Activated CD8-positive, alpha-beta memory T cell treated with anti-CD3 and anti-CD28 coated beads, Interleukin-2, amount 50 U/mL, for 4 hours (primary cell): ENCODE measurements at places on chromosomes 1 and 21.

GRCh38 chr1:213273546-213273945 is 222.5 kb downstream of the RPS6KC1 start:
- DNase-seq = no peak

DNA sequence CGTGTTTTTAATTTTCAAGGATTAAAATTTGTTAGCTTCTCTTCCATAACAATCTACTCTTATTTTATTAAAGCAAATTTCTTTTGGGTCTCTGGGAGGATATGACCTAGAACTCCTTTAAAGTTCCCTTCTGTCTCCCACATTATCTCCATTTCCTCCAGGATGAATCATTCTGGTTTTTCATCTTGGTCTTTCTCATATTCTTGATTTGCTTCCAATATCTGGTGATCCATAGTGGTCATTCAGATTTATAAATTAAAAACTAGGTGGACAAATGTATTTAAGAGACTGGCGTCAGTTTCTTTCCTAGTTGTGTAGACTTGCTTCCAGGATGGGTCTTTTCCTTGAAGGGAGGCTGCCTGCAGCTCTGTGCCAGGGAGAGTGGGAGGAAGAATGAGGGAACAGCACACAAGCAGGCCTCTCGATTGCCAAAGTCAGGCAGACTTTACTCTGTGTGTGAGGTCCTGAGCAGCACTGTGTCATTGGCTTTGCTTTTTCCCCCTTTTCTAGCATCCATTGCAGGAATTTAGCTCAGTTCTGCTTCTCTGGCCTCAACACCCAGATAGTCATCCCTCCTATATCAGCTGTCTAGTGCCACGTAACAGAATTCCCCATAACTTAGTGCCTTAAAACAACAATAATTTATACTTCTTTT is 48.1 kb upstream of the FOXO6 start:
- no peak for DNase-seq

GRCh38 chr1:241701483-241702295 is 49.6 kb downstream of the WDR64 start:
- no peak for DNase-seq

GRCh38 chr1:18666317-18666920 is 35.8 kb downstream of the PAX7 start:
- DNase-seq = no peak

GRCh38 chr1:24803220-24803619 is 58.0 kb downstream of the CLIC4 start:
- no peak for DNase-seq

DNA sequence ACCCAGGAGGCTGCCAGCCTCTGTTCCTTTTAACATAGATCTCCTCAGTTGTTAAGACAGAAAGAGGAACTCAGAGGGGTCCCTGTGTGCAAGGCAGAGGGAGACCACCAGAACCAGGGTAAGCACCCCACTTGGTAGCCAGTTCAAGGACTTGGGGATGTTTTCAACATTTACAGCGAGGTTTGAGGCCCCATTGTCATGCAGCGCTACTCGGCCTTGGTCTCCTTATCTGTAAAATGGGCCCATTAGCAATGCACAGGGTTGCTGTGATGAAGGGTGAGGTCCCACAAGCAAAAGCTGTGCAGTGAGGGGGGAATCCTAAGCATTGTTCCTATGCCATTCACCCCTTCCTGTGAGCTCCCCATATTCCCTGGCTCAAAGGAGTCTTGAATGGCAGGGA is 4.2 kb downstream of the SIM2 start:
- DNase-seq = no peak

DNA sequence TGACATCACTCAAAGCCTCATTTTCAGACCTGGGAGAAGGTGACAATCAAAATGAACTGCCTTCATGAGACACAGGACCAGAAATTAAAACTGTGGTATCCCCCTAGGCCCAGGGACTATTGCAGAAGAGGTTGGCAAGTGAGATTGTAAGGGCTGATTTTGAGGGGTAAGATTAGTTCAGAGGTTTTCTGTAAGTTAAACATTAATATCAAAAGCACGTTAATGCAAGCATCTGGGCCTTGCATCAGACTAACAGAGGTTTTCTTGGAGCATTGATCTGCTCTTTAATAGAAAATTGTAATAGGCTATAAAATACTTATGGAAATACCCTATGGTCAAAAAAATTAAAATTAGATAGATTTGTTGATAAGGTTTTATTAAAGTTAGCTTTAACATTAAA is 14.6 kb upstream of the GBP4 start:
- DNase-seq = no peak

DNA sequence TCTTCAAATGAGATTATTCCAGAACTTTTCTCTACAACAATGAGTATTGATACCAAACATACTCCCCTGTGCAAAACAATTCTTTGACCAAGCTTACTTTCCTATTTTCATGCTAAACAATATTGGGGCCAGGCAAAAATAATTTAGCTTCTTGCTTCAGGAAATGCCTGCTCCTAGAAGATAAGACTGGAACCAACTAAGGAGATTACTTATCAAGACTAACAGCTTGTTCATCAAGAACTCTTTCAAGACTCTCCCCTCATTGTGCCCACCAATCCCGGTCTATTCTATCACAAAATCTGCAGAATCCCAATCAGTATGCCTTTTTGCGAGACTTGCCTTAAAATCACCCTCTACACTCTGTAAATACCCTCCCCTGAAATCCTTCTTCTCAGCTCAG is 536.6 kb downstream of the RWDD3 start:
- DNase-seq = no peak

DNA sequence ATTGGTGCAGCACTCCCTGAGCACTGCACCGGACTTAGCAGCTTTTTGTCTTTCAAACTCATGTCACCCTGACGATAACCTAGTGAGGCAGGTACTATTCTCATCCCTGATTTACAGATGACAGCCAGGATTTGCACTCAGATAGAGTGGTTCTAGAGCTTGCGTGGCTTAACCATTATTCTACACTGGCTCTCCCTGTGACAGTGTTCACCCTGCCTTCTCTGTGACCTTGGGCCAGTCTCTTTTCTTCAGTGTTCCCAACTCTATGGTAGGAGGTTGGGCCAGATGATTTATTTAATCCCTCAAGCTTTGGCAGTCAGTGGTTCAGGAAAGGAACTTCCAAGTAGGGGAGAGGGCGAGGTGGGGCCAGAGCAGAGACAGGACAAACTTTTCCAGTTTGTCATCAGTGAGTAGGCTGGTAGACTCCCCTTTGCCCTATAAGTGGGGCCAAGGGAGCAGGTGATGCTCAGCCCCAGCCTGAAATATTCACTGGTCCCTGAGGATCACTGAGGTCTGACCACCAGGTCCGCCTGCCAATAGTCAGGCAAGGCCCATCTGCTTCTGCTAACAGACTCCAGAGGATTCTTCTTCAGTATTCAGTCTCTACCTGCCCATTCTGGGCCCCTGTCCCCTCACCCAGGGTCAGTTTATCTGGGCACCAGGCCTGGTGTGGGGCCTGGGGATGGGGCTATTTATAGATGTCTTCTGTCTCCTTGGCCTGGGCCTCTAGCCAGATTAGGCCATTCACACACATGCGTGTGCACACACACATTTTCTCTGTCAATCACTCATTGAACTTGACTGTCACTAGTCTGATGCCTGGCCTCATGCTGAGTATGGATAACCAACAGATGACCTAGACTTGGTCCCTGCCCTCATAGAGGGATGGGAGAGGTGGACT is 8.8 kb upstream of the FABP3 start:
- no peak for DNase-seq

DNA sequence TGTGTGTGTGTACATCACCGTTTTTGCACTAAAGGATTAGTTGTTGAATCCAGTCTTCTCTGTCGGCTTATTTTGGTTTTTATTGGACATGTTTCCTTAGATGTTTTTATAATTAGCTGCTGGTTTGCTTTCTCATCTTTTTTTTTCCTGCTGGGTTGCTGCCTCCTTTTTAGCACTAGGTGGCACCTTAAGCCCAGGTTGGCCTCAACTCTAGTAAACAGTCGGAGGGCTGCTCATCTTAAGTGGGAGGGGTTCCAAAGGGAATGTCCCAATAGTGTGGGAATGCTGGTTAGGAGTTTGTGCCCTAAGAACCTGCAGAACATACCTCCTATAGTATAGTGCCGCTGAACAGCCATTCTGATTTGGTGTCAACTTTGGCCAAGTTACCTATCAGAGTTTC is 570.1 kb upstream of the CXADR start:
- no peak for DNase-seq

GRCh38 chr1:179253286-179253972 is 24.0 kb upstream of the ABL2 start:
- no peak for DNase-seq

DNA sequence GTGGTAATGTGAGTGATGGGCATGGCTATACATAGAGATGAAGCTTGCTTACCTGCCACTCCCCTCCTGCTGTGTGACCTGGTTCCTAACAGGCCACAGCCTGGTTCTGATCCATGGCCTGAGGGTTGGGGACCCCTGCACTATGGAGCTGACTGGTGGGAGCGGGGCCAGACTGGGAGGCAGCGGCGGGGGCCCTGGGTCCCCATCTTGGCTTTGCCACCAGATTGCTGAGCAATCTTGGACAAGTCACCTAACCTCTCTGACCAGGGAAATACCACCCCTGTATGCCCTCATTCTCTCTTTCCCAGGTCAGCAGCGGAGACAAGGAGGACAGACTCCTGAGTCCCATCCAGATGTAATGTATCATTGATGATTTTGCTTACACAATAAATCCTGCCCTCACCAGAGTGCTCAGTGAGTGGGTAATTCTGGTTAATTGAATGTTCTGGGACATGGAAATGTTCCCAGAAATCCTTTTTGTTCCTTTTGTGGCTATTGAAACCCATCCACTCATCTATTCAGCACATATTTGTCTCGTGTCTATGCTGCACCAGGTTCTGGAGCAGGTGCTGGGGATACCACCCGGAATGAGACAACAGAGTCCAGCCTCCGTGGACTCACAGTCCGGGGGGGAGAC is 4.1 kb upstream of the ARHGEF10L start:
- no peak for DNase-seq

DNA sequence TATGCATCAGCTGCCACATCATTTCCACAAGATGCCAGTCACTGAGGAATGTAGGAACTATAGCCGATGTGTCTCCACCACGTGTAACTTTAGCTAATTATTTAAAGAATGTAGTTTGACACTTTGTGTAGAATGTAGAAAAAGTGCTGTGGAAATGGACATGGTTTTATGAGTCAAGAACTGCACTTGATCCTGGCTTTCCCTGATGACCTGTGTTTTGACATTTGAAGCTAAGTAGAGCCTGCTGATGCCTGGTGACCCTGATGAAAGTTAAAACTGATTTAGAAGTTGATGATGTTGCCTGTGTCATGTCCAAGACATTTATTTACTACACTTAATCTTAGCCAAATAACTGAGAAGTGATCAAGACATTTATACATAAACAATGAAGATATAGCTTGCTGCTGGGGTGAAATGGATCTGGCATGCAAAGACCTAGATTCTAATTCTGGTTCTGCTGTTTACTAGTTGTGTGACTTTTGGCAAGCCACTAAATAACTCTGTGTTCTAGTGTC is 4.4 kb upstream of the OSBPL9 start:
- DNase-seq = no peak

GRCh38 chr1:110464340-110464739 is 13.4 kb downstream of the PROK1 start:
- DNase-seq = no peak

DNA sequence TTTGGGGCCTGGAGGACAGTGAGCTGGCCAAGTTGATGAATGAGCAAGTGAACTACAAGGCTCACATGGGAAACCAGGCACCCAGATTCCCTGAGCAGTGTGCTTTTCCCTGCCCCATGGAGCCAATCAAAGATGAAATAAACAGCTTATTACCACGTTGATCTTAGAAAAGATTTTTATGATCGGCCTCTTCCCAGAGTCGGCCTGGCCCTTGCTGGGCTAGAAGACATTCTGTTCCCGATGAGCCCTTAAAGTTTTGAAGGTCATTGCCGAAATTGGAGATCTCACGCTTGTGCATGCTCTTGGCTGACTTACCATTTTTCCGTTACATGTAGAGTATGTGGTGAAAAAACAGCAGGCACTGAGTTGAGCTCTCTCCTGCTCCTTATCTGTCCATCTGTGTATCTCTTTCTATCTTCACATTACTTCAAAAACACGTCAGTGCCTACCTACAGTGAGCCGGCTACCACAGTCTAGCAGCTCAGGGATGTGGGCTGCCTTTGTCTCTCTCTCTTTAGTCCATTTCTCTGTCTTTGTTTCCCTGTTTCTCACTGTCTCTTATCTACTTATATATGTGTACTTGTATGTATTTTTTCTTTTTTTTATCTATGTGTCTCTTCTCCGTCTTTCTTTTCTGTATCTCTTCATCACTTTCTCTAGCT is 248.8 kb upstream of the USP24 start:
- DNase-seq = no peak
